CD4-positive, alpha-beta memory T cell (primary cell): ENCODE measurements at places on chromosomes 5 and 9.

- H3K4me3 ChIP-seq: peak overlapping the region; percentile 57
- peak overlapping the region; percentile 82 for H3K27ac ChIP-seq
- H3K4me1 ChIP-seq: peaks cover 58% of the 10 kb centered on the region
- no peaks in the 10 kb centered on the region for H3K27me3 ChIP-seq
- H3K36me3 ChIP-seq: peaks cover 5% of the 10 kb centered on the region
- peak; percentile 70 for DNase-seq
Measured at GRCh38 chr5:151772029-151772845, 483 bp downstream of the G3BP1 start.

- no peaks in the 10 kb centered on the region for H3K27me3 ChIP-seq
- H3K4me3 ChIP-seq: no peak overlapping the region
- no peaks in the 10 kb centered on the region for H3K4me1 ChIP-seq
- H3K27ac ChIP-seq: no peak overlapping the region
- no peak for DNase-seq
Measured at GRCh38 chr9:10251490-10251889, 361.3 kb downstream of the PTPRD start.

DNA sequence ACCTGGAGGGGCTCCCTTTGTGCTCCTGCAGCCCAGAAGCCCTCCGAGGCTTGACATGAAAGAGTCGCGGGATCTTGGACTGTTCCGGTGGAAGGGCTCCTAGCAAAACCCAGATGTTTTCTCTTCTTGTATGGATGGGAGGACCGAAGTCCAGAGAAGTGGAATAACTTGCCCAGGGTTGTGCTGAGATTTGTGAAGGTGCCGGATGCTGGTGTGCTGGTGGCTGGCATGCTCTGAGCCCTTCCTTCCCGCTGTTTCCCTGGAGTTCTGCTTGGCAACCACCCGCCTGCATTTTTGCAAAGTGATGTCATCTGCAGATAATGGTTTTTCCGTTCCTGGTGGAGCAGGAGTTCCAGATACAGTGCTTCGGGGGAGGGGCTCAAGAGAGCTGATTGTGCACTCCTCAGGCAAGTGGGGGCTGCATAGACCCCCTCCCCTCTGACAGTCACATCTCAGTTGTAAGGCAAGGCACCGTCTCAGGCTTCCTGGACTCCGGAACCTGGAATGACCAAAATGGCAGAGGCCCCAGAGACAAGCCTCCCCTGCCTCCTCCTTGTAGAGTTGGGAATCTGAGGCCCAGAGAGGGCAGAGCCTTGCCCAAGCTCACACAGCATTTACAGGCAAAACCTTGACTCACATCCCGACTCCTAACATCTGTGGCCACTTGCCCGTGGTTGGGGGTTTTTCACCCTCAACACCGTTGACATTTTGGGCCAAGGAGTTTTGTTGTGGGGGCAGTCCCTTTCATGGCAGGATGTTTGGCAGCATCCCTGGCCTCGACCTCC lies 157.0 kb downstream of the RGS3 start:
- H3K27me3 ChIP-seq: no peaks in the 10 kb centered on the region
- H3K36me3 ChIP-seq: no peaks in the 10 kb centered on the region
- no peak overlapping the region for H3K4me3 ChIP-seq
- no peak overlapping the region for H3K27ac ChIP-seq

DNA sequence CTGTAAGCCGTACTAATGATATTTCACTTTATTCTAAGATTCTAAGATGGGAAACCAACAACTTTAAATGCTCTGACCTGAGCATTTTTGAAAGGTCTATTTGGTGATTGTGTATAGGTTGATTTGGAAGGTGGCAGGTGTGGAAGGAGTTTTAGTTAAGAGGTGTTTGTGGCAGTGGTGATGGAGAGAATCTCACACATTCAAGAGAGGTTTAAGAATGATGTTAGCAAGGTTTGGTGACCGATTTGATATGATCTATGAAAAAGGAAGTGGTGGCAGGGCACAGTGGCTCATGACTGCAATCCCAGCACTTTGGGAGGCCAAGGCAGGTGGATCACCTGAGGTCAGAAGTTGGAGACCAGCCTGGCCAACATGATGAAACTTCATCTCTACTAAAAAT lies 319.2 kb upstream of the CD180 start:
- DNase-seq: no peak
- H3K4me3 ChIP-seq: no peak overlapping the region
- H3K36me3 ChIP-seq: no peaks in the 10 kb centered on the region
- H3K27me3 ChIP-seq: no peaks in the 10 kb centered on the region
- peaks cover 47% of the 10 kb centered on the region for H3K4me1 ChIP-seq

DNA sequence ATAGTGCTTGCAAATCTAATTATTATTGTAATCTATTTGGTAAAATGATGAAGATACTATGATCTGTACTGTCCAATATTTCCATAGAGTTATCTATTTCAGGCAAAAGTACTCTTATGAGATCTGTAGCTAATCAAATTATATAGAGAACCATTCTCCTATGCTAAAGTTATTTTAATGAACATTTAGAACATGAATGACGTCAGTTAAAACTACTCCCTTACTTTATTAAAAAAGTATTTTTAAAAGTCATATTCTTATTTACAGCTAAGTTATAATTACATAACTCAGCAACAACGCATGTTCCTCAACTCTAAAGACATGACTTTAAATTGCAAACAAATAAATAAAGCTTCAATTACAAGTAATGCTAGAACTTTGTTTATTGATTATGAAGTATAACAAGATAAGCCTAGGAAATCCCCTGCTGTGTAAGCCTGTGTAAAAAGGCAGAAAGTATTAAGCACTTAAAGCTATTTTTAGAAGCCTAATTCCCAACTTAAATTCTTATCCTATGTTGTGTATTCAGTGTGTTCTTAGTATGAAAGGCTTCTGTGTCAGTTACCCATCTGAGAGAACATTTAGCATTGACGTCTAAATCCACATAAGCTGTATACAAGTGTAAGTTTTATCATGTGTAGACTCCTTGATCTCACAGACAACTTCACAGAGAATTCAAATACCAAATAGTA lies 285.7 kb downstream of the HCN1 start:
- H3K4me3 ChIP-seq: no peak overlapping the region
- H3K27me3 ChIP-seq: no peaks in the 10 kb centered on the region
- no peaks in the 10 kb centered on the region for H3K36me3 ChIP-seq

DNA sequence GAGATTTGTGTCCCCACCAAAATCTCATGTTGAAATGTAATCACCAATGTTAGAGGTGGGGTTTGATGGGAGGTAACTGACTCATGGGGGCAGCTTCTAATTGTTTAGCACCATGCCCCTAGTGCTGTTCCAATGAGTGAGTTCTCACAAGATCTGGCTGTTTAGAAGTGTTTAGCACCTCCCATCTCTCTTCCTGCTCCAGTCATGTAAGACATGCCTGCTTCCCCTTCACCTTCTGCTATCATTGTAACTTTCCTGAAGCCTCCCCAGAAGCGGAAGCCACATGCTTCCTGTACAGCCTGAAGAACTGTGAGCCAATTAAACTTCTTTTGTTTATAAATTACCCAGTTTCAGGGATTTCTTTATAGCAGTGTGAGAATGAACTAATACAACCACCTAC lies 170.5 kb downstream of the NDUFS4 start:
- no peaks in the 10 kb centered on the region for H3K27me3 ChIP-seq
- no peak for DNase-seq
- no peaks in the 10 kb centered on the region for H3K36me3 ChIP-seq
- H3K4me1 ChIP-seq: no peaks in the 10 kb centered on the region
- H3K4me3 ChIP-seq: no peak overlapping the region

DNA sequence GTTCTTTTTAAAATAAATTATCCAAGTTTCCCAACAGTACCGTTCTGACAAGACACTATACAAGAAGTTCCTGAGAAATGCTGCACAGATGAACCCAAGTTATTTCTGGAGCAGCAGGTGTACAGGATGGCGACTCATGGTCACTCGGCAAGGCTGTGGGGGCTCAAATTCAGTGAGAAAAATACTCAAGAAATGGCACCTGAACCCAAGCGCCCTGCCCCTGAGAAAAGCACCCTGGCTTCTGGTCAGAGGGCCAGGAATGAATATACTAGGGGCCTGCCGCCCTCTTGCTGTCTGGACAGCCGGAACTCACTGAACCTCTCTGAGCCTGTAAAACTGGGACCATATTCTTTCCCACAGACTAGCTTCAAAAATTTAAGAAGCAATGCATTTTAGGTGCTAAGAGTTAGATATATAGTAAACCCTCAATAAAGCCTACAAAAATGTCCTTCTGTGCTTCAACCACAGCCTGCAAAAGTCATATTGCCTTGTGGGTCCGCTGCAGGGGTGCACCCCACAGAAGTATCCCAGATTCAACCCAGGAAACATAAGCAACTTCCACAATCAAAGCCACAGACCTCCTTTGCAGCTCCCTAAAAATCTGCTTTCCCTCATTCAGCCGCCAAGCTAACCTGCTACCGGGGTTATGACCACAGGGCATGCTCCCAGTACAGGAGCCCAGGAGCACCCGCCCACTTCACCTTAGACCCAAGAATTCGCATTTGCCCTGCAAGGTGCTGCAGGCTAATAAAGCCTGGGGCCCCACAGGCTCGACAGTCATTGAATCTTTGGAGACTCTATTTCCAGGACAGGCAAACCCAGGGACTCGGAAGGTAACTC lies 1.4 kb downstream of the RAPGEF1 start:
- DNase-seq: no peak
- no peaks in the 10 kb centered on the region for H3K36me3 ChIP-seq
- H3K27me3 ChIP-seq: no peaks in the 10 kb centered on the region
- peak overlapping the region; percentile 31 for H3K4me3 ChIP-seq
- peak overlapping the region; percentile 72 for H3K27ac ChIP-seq

GRCh38 chr9:68711932-68712331 lies 6.9 kb downstream of the PIP5K1B start:
- no peak for DNase-seq
- H3K4me1 ChIP-seq: no peaks in the 10 kb centered on the region
- no peaks in the 10 kb centered on the region for H3K27me3 ChIP-seq
- no peak overlapping the region for H3K27ac ChIP-seq

DNA sequence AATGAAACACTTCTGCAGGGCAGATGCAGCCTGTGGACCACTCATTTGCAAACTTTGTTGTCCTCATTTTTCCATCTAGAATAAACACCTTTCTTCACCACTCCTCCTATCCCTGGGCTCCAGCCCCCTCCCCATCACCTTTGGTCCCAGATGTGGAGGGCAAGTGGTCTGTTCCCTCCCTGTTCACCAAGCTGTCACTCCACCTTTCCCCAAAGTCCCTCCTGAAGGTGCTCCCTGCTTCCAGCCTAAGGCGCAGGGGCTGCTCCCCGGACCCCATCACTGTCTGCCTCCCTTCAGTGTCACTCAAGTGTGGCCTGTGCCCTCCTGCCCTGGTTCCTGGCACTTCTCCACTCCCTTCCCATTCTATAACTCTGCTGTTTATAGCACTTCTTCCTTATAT lies 6.9 kb downstream of the PCYOX1L start:
- peaks cover 32% of the 10 kb centered on the region for H3K4me1 ChIP-seq
- no peak for DNase-seq
- no peak overlapping the region for H3K27ac ChIP-seq
- no peaks in the 10 kb centered on the region for H3K27me3 ChIP-seq
- peaks cover 5% of the 10 kb centered on the region for H3K36me3 ChIP-seq

DNA sequence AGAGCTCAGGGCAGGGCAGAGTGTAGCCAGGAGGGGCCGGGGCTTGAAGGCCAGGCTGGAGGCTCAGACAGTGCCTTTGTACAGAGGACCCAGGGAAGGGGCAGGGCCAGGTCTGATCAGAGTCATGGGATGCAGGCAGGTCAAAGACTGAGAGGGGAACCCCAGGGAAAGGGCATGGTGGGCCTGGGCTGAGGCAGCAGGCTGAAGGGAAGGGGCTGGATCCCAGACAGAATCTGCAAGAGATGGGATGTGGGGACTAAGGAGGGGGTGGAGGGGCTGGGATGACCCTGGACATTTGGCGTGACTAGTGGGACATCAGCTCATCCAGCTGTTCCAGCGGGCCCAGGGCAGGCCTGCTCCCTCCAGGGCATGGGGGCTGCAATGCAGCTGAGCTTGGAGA lies 15.5 kb upstream of the MRNIP start:
- DNase-seq: no peak
- H3K36me3 ChIP-seq: peaks cover 22% of the 10 kb centered on the region
- no peaks in the 10 kb centered on the region for H3K4me1 ChIP-seq
- H3K27ac ChIP-seq: no peak overlapping the region
- H3K4me3 ChIP-seq: no peak overlapping the region

DNA sequence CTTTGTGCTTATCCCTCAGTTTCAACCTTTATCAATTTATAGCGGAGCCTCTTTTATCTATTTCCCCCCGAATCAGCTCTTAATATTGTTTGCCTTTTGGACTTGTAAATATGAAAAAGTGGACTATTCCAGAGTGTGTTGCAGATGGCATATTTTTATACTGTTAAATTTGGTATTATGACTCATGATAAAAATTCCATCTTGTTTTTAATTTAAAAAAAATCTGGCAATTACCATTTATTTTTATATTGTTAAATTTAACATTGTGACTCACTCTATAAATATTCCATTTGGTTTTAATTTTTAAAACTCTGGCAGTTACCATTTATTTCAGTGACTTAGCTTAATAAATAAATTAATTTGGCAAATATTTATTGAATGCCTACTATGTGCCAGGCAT lies 37.5 kb downstream of the RBM27 start:
- H3K27me3 ChIP-seq: no peaks in the 10 kb centered on the region
- no peak overlapping the region for H3K4me3 ChIP-seq
- no peak overlapping the region for H3K27ac ChIP-seq
- H3K4me1 ChIP-seq: no peaks in the 10 kb centered on the region
- H3K36me3 ChIP-seq: peaks cover 23% of the 10 kb centered on the region

GRCh38 chr9:89550346-89550927 lies 52.5 kb upstream of the SEMA4D start:
- H3K4me1 ChIP-seq: peaks cover 18% of the 10 kb centered on the region
- H3K27ac ChIP-seq: no peak overlapping the region
- DNase-seq: no peak
- no peaks in the 10 kb centered on the region for H3K36me3 ChIP-seq

DNA sequence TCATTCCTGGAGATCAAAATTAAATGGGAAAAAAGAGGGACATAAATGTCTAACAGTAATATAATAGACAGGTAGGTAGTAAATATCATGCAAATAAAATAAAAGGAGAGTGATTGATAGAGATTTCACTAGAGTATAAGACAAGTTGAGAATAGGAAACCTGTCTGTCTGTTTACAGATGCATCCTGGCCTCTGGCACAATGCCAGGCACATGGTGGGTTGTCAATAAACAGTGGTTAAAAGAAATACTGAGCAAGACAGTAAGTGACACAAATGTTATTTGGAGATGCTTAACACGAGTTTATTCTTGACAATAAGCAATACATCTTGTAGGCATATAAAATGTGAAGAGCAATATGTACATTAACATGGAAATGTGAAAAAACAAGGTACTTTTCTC lies 33.3 kb downstream of the RICTOR start:
- no peak overlapping the region for H3K4me3 ChIP-seq
- DNase-seq: no peak
- H3K36me3 ChIP-seq: no peaks in the 10 kb centered on the region
- no peaks in the 10 kb centered on the region for H3K27me3 ChIP-seq

- H3K36me3 ChIP-seq: no peaks in the 10 kb centered on the region
- no peak overlapping the region for H3K27ac ChIP-seq
- no peaks in the 10 kb centered on the region for H3K27me3 ChIP-seq
- H3K4me1 ChIP-seq: no peaks in the 10 kb centered on the region
- DNase-seq: no peak
- H3K4me3 ChIP-seq: no peak overlapping the region
Measured at GRCh38 chr9:72649127-72649442, 127.7 kb downstream of the TMC1 start.

GRCh38 chr5:159947708-159948358 lies 31.6 kb downstream of the ADRA1B start:
- no peaks in the 10 kb centered on the region for H3K4me1 ChIP-seq
- H3K27me3 ChIP-seq: no peaks in the 10 kb centered on the region
- H3K36me3 ChIP-seq: no peaks in the 10 kb centered on the region
- no peak overlapping the region for H3K27ac ChIP-seq
- no peak for DNase-seq

GRCh38 chr5:144122641-144123040 lies 47.8 kb downstream of the YIPF5 start:
- H3K4me1 ChIP-seq: no peaks in the 10 kb centered on the region
- H3K4me3 ChIP-seq: no peak overlapping the region
- H3K27ac ChIP-seq: no peak overlapping the region
- H3K27me3 ChIP-seq: no peaks in the 10 kb centered on the region
- no peaks in the 10 kb centered on the region for H3K36me3 ChIP-seq
- DNase-seq: no peak
